IMR-90 (cell line): ENCODE measurements at places on chromosomes 5 and 9. TPM values are rescaled to one million over a fixed set of nuclear protein-coding genes. Genes with fewer than 3 reads are reported as not detected.

DNA sequence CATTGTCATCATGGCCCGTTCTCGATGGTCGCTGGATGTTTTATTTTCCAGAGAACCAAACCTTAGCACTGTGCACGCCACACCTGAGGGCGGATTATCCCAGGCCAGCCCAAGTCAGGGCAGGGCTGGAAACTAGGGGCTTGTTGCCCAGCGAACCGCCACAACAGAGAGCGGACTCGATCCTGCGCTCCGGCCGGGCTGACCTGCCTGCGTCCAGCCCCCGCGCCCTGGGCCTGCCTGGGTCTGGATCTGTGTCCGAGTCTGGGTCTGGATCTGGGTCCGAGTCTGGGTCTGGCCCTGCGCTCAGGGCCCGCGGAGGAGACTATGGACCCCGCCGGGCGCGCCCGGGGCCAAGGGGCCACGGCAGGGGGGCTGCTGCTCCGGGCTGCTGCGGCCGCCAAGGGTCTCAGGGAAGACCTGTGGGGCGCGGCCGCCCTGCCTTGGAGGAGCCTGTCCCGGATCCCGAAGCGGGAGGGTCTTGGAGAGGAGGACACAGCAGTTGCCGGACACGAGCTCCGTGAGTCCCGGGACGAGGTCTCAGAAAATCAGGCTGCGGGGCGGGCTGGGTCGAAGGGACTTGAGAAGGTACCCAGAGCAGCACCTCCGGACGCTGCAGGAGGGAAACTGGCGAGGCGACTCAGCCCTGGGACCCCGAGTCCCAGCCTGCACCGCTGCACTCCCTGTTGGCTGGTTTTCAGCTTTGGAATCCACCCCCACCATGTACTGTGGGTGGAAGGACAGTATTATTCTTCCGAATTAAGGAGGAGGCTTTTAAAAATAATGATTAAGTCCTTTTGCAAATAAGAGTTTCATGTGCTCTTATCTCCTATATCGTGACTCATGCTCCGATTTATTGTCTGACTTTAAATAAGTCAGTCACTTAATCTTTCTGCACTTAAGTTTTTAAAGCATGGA lies at the start of gene ANKDD1B:
TSS of gene ANKDD1B (plus strand) at position 143 of the 915 bp plus-strand sequence. CDS start at position 325, 182 bp downstream.
- DNase-seq = peak; percentile 65

DNA sequence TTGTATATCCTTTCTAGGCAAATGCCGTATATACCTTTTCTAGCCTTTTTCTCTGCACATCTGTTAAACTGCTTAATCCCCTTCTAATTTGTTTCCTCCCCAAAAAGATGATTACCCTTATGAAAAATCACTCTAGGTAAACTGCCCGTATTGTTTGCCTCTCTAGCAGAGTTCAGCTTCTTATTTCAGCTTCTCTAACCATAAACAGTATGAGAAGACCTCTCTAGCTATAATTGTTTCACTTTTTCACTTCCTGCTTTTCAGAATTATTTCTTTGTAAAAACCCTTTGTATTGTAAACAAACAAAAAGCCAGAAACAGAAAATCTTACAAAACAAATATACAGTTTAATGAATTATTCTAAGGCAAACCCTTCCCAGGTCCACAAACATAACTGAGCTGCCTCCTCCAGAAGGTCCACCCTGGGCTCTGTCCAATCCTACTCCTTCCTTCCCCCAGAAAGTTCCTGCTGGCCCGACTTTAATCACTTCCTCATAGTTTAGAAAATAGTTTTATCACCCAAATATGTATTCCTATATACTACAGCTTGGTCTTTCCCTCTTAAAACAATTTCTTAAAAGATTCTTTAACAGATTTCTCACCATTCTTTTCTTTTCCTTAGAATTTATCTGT lies 158.1 kb downstream of the FGF1 start:
- no peak for DNase-seq

The IFNA21 gene
- total RNA-seq = not detected in 2 replicates

GRCh38 chr5:126983874-126984266 lies 46.5 kb downstream of the MARCHF3 start:
- DNase-seq = no peak

DNA sequence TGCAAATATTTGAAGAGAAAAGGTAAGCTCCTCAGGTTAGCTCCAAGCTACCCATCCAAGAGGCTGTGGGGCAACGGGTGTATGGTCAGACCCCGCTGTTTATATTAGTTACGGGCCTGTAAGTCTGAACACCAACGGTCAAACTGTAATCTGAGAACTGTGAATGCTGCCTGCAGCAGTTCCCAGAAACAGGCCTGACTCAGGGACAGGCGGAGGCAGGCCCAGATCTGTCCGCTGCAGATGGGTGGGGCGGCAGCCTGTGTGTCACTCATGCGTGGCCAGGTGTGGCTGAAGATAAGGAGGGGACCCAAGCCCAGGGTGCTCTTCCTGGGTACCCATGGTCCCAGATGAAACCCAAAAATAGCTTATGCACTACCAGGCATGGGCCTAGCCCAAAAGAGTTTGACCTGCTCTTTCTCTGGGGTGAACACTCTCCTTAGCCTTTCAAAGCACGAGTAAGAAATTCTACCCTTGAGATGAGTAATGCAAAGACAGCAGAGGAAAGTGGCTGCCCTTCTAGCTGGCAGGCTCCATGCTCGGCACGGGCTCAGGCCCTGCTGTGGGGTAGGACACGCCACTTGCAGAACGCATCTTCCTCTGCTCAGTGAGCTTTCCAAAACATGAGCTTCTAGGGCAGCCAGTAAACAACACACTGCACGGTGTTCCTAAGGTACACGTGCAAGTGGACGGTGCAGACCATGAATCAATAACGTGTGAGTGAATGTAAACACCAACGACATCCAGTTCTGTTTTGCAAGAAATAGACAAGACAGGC lies 9.1 kb downstream of the UBAC1 start:
- peak; percentile 91 for DNase-seq

DNA sequence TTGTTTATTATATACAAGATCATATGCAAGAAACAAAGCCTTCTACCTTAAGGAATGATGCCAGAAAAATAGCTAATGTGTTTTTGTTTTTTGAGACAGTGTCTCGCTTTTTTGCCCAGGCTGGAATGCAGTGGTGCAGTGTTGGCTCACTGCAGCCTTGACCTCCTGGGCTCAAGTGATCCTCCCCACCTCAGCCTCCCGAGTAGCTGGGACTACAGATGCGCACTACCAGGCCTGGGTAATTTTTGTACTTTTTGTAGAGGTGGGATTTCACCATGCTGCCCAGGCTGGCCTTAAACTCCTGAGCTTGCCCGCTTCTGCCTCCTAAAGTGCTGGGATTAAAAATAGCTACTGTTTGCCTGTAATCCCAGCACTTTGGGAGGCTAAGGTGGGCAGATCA lies 15.1 kb downstream of the ERCC6L2 start:
- no peak for DNase-seq

DNA sequence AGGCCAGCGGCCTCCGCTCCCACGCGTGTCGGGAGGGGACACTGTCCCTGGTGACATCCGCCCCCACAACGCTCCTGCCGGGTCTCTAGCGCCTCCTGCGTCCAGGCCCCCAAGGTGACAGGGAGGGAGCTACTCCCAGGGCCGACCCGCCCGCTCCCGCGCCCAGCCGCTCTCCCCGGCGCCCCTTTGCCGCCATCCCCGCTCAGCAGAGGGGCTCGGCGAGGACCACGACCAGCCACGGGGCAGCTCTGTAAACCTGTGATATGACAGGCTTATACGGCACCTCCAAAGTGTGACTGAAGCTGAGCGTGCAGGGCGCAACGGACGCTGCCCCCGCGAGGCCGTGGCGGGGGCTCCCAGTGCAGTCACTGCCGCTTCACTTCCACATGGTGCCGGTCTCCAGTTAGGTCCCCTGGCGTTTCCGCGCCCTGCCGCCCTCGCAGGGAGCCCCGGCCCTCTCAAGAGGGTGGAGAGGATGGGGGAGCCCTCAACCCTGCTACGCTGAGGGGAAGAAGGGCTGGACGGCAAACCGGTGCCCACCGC lies 978 bp upstream of the ADCY2 start:
- DNase-seq = no peak

DNA sequence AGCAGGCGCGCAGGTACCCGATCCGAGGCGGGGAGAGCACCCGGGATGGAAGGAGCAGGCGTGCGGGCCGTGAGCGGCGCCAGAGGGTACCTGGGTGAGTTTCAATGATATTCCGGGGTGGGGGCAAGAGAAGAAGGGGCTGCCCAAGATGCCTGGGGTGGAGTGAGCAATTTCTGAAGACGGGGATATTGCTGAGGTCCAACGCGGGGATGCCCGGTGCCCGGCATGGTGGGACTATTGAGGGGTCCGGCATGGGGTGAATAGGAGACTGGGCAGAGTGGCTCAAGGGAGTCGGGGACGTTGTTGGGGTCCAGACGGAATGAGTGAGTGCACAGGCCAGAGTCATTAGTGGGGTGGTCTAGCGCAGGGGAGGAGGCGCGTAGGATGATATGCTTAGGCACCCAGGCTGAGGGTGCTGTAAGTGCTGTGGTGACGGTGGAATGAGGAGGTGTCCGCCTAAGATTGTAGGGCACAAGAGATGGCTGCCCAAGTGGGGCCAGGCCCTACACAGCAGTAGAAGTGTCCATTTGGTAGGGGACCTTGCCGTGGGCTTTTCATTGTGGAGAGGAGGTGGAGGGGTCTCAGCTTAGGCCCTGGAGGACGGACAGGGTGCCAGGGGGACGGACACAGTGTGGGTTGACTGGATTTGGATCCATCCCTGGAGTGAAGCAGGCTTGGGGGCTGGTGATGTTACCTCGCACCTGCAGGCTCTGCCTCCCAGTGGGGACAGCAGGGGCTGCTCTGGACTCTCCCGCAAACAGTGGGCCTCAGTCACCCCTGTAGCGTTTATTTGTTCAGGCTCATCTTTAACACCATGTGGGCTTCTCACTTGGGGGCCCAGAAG lies 719 bp downstream of the MIGA2 start:
- DNase-seq = no peak

The IL13 gene
- total RNA-seq = not detected in 2 replicates

GRCh38 chr9:76101947-76102346 lies 211.5 kb downstream of the PCSK5 start:
- no peak for DNase-seq

The DDX4 gene
- not detected in 2 replicates for total RNA-seq

DNA sequence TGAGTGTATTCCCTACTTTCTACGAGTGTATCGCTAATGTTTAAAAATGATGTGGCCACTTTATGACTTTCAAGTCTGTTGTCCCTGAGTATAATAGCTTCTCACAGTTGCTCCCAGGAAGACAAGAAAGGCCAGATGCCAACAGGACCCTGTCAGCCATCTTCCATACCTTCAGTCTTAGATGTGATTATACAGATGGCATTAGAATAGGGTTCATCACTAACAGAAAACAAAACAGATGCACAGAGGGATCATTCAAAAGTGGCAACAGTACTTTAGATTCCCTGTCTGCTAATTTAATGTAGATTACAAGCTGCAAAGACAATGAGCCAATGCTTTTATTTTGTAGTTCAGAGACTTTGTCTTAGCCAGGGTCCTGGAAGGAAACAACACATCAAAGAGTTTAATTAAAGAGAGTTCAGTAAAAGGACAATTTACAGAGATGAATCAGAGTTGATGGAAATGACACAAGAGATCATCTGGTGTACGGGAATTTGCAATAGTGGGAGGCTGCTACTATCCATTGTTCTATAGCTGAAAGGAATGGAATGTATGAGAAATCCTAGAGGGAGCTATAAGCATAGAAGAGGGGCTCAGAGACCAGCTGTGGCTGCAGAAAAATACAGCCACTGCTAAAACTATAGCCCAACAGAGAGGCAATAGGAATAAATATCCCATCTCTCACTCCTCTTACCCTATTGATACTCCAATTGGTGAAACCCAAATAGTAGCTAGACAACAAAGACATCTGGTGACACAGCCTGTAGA lies 393.7 kb upstream of the SMC2 start:
- DNase-seq = no peak

DNA sequence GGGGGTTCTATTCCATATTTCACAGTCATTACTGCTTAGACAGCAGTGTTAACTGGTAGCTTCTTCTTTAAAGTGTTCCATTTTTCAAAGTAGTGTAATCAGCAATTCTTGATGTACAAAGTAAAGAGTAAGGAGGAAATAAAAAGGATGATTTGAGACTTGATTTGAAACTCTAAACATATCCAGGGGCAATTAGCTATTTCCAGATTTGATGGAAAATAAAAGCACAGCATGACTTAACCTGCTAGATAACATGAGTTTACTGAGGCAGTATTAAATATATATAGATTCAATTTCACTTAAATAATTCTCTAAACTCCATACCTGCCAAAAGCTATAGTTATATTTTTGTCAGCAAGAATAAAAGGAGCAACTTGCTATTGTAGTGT lies 29.8 kb downstream of the NR2F1 start:
- DNase-seq = no peak
